Activated CD4-positive, alpha-beta T cell treated with anti-CD3 and anti-CD28 coated beads, Interleukin-2, amount 50 U/mL, for 24 hours (primary cell): ENCODE measurements at places on chromosomes 12 and 14.

GRCh38 chr12:75568393-75568792, 57.0 kb upstream of the KRR1 start:
- no peak for DNase-seq

DNA sequence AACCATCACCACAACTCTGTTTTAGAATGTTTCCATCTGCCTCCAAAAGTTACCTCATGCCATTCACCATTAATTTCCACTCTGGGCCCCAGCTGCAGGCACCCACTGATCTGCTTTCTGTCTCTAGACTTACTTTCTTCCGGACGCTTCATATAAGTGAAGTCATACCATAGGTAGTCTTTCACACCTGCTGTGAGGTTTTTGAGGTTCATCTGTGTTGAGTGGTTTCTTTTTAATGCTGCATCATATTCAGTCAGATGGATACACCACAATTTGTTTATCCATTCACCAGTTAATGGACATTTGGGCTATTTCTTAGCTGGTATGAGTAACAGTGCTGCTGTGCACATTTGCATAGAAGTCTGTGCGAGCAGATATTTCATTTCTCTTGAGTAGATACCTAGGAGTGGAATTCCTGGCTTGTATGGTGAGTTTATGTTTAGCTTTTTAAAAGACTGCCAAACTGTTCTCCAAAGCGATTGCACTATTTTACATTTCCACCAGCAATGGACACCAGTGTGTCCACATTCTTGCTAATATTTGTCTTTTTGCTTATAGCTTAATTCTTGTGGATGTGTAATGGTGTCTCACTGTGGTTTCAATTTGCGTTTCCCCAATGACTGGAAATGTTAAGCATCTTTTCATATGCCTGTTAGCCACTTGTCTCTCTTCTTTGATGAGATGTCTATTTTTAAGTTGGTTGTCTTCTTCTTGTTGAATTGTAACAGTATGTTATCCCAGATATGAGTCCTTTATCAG, 48.3 kb downstream of the ZFYVE21 start:
- no peak for DNase-seq

- no peak for DNase-seq
Observed at GRCh38 chr14:93984987-93985410, 8.6 kb upstream of the ASB2 start.

DNA sequence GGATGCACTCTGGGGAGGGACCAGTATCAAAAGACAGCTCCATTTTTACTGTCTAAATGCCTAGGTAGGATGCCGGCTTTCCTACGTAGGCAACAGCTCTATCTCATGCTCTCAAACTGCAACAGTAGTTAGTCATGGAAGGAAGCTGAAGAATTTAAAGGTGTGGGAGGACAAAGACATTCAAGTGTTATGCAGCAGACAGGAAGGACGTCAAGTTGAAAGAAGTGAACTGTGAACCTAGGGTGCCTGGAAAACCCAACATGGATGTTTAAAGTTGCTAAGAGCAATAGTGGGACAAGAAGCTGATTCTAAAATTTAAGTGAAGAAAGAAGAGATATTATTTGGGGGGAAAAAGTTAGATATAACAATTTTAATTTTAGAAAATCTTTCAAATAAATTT, 5.9 kb downstream of the SEC23A start:
- DNase-seq: no peak
